ENCODE measurements at places on chromosomes 2 and 18.
A peak's percentile ranks its signal among the peaks of the same experiment; 100 is the strongest.

- no peak for DNase-seq
These were observed 42.1 kb downstream of the HDLBP start for GRCh38 chr2:241273210-241274020.

- DNase-seq, result no peak
These were observed 23.1 kb upstream of the C2orf74 start for GRCh38 chr2:61138859-61139258.

DNA sequence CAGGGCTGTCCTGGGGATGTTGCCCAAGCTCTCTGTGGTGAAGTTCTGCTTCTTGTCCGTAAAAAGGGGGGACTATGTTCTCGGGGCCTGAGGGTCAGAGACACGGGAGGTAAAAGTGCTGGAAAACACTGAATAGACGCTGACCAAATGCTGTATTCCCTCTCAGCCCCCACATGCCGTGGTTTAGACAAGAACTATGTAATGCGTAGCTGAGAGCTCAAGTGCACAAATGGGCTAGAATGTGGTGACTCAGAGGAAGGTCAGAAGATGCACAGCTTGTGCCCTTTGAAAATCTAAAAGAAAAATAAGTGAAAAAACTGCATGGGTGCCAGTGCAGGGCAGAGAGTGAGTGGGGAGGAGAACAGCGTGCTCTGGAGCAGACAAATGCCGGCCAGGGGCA lies 80.3 kb upstream of the MAP4K4 start:
- DNase-seq, result no peak

GRCh38 chr18:79241755-79242154 lies 154.0 kb upstream of the NFATC1 start:
- DNase-seq, result no peak

- DNase-seq, result peak; percentile 30
These were observed 28.7 kb downstream of the CCDC141 start for GRCh38 chr2:179021258-179021657.

DNA sequence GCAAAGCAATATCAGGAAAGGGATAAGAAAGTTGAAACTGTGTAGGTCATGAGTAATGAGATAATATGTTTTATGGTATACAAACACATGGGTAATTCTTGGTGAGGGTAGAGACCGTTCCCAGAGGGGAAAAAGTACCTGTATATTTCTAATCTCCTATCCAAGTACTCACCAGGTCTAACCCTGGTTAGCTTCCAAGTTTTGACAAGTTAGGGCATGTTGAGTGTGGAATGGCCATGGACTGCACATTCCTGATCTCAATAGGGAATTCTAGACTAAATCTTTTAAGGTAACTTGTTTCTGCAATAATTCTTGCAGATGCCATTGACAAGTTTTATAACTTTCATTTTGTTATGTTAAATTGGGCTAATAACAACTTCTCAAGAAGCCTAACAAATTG lies 216.6 kb downstream of the SPAG16 start:
- DNase-seq, result no peak

- DNase-seq, result no peak
These were observed 152.0 kb downstream of the SRBD1 start for GRCh38 chr2:45458909-45459563.

GRCh38 chr2:50255931-50256330 lies 776.0 kb downstream of the NRXN1 start:
- DNase-seq, result no peak

DNA sequence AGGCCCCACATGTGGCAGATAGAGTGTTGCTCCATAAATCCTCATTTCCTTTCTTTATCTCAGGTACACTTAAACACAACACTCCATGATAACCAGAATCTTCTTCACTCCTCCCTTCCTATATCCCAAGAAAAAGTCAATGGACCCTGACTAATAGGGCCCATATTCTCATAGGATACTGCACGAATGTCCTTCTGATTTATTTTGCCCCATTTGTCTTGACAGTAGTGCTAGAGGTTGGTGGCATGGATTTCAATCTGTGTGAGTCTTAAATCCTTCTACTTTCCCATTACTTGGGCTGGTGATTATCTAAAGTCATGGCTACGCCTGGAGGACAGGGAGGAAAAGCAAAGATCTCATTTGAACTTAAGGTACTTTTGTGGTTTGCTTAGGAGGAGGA lies 156.0 kb downstream of the ACOXL start:
- no peak for DNase-seq

DNA sequence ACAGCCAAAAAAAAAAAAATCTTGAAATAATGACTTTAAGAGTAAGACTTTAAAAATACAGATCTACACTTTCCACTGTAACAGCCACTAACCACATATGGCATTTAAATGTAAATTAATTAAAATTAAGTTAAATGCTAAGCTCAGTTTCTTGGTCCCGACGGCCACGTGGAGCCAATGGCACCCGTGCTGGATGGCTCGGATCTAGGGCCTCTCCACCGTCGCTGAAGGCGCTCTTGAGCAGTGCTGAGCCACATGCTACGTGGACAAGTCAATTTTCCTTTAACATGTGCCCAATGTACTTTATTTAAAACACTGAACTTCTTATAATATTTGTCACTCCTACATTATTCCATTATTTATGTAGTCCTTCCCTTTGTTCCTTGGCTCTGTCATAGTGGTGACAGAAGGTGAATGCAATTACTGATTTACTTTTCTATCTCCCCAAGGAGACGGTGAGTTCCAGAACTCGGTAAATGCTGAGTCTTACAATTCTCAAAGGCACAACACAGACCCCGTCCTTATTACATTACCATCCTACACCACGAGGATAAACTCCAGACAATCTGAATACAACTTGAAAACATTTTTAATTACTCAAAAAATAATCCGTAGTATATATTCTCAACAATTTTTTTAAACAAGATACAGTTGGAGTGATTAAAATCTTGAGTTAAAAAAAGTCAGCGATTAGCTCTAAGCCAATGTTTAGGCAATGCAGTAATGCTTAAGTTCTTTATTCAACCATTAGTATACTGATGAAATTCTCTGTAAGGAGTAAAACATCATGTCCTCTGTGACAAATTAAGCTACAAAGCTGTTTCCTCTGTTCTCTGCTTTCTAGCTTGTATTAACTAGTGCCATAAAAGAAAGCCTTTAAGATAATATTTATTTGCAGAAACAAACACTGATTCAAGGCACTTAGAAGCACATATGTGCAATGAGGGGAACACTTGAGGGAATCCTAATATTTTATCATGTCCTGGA lies 95.1 kb downstream of the AFF3 start:
- DNase-seq, result no peak

- DNase-seq, result no peak
These were observed 43.9 kb downstream of the ATIC start for GRCh38 chr2:215355801-215356200.

DNA sequence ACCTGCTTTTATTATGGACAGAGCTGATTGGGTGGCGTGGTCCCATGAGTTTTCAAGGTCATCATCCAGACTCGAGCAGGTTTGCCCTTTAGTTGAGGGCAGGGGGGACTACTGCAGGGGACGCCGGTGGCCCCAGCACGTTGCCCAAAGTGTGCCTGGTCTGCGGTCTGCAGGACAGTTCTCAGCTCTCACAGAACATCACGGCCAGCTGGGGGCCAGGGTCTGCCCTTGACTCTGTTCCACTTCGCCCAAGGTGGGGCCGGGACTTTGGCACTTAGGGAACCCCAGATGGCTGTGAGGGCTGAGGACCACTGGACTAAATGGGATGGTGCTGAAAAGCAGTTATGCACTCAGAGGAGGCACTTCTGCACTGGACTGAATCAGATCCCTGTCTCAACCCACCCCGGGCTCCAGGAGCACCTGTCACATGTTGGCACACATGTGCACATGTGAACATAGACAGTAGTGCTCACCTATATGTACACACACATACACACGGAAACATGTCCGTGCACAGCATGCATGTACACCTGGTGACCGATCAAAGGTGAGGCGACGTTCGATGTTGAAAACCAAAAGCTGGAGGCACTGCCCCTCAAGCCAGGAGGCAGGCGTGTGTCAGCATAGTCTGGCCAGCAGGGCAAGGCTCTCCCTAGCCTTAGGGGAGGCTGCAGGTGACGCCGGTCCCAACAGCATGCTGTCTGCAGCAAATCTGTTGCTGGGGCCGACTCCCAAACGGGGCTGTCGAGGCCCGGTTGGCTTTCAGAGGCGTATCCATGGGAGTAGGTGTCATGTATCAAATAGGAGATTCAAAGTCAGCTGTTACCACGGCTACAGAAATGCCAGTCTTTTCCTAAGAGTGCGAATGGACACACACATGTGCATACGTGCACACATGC lies 10.2 kb downstream of the ANO7 start:
- no peak for DNase-seq

GRCh38 chr2:199875400-199875799 lies 24.4 kb upstream of the FTCDNL1 start:
- no peak for DNase-seq

DNA sequence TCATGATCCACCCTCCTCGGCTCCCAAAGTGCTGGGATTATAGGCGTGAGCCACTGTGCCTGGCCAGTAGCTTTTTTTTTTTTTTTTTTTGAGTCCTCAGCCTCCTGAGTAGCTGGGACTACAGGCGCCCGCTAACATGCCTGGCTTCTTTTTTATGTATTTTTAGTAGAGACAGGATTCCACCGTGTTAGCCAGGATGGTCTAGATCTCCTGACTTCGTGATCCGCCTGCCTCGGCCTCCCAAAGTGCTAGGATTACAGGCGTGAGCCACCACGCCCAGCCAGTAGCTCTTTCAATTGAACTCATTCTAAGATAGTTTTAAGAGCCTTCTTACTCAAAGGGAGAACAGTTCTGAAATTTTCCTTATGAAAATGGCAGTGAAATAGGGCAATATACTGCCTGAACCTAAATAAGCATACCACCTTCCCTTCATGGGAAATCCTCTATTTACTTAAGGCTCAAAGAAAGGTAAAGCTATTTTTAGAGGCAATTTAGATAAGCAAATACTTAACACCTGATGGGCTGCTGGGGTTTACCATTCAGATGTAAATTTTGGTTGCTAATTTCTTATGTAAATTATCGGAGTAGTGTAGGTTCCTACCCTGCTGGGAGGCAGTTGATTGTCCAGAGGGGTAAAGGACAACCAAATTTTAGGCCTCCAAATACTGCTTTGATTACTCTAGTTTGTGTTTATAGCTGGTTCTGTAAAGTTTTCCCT lies 144.7 kb downstream of the GREB1L start:
- DNase-seq, result no peak

GRCh38 chr18:42274488-42275137 lies 319.6 kb downstream of the PIK3C3 start:
- DNase-seq, result peak; percentile 11

GRCh38 chr2:157592948-157593347 lies 35.7 kb downstream of the ACVR1C start:
- no peak for DNase-seq

- DNase-seq, result no peak
These were observed 13.0 kb downstream of the CALCRL start for GRCh38 chr2:187435078-187435477.

GRCh38 chr2:85524336-85524908 lies 14.5 kb upstream of the MAT2A start:
- no peak for DNase-seq

GRCh38 chr2:23850564-23851256 lies 76.2 kb downstream of the ATAD2B start:
- DNase-seq, result peak; percentile 49

DNA sequence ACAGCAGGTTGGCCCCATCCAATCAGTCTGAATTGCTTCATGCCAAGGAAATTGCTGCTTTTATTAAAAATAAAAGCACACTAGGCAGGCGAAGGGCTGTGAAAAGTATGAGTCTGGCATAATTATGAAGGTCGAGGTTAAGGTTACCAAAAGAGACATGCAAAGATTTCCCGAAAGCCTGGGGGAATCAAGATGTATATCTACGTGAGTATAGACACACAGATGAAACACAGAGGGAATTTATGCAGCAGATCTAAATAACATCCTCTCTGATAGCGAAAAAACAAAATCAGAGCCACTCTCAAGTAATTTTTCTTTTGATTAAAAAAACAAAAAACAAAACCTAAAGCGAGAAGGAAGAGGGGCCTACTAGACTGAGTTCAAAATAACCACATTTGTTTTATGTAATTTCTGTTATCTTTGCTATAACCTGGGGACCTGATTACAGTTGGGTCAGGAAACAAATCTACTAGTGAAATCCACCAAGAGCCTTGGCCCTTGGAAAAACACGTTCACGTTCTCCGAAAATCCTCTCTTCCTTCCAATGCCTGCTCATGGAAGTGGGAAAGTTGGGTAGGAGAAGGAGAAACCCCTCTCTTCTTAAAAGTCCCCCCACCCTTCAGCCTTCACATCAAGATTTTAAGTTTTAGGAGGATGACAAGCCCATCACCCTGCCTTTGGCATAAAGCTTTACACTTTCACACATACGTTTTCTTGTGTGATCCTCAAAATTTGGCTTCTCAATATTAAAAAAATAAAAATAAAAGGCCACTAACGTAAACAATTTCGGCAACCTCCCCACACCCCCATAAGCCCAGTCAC lies 1.4 kb downstream of the AAK1 start:
- no peak for DNase-seq

GRCh38 chr18:36333414-36333813 lies 35.9 kb downstream of the FHOD3 start:
- no peak for DNase-seq

DNA sequence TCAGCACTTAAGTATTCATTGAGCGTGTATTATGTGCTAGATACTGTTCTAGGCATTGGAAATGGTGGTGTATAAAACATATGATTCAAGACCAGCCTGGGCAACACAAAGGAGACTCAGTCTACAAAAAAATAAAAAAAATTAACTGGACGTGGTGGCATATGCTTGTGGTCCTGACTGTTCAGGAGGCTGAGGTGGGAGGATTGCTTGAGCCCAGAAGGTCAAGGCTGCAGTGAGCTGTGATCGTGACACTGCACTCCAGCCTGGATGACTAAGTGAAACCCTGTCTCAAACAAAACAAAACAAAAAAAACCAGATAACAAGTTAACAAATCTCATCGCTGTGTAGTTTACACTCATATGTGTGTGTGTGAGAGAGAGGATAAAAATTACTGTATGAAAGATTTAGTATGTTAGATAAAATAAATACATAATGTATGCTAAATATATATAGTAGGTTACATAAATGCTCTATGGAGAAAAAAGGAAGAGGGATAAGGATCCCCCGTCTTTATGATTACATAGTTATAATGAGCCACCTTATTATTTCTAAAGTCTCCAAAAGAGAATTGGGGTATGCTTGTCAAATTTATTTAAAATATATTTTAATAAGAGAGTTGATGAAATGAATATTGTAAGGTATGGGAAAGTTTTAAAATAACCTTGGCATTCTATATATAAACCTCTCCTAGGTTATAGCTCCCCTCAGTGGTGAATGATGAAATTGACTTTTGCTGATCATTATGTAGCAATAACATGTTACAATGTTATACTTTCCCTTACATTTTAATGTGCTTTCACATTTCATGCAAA lies 69.2 kb downstream of the EHBP1 start:
- DNase-seq, result peak; percentile 28

GRCh38 chr2:46308629-46309028 lies 11.4 kb downstream of the EPAS1 start:
- DNase-seq, result no peak

GRCh38 chr2:62042944-62043343 lies 137.5 kb downstream of the COMMD1 start:
- no peak for DNase-seq

Data from GM10248 (cell line).